COR-L47 (cell line): ENCODE measurements at places on chromosomes 4 and X.

DNA sequence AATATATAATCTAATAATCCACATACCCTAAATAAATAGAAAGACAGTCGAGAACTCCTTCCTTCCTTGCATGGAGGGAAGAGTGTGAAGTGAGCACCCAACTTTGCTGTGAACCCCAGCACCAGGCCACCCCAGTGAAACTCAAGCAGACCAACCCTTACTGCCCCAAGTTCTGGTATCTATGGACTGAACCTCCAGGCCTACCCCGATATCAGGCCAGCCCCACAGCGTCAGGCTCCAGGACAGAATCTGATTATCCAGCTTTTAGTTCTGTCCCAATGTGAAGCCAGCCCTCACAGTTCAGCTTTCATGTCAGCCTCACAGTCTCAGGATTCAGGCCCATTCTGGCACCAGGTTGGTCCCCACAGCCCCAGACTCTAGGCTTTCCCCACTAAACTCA, 1617.2 kb upstream of the AGA start:
- no peak for DNase-seq

DNA sequence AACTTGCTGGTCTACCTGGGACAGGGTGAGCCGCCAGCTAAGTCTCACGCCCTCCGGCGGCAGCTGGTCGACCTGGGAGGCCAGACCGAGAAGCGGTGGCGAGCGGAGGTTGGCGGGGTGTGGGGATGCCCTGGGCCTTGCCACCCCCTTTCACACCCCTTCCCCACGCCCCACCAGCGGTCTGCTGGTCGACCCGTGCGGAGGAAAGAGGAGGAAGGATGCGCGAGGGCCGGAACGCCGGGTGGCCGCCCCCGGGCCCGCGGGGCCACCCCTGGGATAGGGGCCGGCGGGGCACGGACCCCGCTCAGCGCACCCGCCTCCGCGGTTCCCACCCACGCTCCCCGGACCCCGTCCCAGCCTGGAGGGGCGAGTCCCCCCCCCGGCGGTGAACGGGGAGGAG, 28.3 kb upstream of the DCAF12L1 start:
- no peak for DNase-seq

- DNase-seq = no peak
These were observed 15.2 kb upstream of the FAM120C start for GRCh38 chrX:54198262-54198661.

DNA sequence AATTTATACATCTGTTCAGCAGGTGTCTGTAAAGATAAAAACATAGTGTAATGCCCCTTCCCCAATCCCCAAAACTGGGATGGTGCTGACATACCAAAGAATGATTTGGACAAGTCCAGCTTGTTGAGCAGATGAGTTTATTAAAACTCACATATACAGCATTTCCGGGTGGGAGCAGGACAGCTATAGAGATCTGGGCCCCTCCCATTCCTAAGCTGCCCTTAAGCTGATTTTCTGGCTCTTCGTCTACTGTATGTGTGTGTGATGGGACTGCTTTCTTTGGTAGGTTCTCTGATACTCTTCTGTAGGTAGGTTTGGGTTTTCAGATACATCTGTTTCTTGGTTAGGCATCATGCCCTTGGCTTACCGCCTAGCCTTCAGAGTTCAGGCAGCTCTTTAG, 703.7 kb upstream of the PCDH10 start:
- no peak for DNase-seq

DNA sequence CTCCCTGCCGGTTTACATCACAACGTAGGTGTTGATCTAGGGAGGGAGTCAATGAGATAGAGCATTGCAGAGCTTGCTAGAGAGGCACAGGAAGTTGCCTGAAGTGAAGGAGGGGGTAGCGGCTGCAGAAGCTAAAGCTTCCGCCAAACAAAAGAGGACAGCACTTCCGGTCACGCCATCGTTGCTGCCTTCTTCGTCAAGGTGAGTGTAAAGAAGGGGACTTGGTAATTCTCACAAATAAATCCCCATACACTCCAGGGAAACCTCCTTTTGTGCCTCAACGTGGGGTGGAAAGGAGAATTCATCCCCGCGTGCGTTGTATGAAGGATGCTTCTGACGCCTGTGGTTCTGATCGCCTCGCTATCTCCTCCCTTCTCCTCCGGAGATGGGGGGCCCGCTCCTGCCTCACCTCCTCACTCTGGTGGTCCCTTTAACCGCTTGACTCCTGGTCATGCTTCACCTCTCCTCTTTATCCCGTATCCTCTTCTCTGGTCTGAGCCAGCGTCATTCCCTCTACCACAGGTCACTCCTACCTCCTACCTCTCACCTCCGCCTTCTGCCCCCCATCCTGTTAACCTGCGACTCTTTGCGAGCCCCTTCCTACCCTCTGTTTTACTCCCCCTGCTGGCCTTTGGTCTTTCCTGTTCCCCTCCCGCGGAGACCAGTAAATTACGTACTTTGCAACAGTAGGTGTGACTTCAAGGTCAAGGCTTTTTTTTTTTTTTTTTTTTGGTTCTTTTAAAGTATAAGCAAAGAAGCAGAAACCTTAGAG, 59.9 kb downstream of the GSPT2 start:
- DNase-seq = peak; percentile 59

GRCh38 chr4:118881512-118882146, 7.0 kb upstream of the SYNPO2 start:
- DNase-seq = no peak

DNA sequence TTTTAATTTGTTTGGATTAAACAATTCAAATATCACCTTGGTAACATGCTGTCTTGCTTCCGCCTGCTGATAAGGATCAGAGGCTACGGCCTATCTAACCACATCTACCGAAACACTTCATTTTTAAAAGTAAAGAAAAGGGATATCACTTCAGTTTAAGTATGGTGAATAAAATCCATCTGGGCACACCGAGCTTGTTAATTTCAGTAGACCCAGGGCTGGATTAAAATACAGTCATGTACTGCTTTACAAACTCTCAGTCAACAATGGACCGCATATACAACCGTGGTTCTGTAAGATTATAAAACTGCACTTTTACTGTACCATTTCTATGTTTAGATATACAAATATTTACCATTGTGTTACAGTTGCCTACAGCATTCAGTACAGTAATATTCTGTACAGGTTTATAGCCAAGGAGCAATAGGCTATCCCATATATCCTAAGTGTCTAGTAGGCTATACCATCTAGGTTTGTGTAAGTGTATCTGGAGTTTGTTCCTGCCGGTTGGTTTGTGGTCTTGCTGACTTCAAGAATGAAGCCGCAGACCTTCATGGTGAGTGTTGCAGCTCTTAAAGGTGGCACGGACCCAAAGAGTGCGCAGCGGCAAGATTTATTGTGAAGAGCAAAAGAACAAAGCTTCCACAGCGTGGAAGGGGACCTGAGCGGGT, 40.0 kb downstream of the SEPTIN11 start:
- DNase-seq = no peak

DNA sequence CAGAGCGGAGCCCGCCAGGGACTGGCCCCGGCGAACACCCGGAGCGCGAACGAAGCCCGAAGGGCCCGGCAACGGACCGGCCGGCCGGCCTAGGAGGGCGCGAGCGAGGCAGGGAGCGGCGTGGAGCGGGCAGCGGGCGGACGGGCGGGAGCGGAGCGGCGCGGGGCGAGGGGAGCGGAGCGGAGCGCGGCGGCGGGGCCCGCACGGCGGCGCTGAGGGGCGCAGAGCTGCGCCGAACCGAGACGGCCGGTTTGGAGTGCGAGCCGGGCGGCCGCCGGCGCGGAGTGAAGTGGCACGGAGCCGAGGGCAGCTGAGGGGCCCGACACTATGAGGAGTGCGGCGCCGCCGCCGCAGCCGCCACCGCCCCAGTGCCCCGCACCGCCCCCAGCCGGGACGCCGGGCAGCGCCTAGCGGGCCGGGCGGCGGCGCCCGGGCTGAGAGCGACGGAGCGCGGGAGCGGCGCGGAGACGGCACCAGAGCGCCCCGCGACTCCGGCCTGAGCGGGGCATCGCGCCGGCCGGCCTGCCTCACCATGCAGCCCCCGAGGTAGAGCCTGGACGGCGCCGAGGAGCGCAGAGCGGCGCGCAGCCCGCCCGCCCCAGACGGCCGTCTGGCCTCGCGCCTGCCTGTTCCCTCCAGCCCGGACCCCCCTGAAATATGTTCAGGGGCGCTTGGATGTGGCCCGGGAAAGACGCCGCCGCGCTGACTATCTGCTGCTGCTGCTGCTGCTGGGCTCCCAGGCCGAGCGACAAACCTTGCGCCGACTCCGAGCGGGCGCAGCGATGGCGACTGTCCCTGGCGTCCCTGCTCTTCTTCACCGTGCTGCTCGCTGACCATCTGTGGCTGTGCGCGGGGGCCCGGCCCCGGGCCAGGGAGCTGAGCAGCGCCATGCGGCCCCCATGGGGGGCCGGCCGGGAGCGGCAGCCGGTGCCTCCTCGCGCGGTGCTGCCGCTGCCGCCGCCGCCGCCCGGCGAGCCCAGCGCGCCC, 793 bp downstream of the NALF2 start:
- no peak for DNase-seq

DNA sequence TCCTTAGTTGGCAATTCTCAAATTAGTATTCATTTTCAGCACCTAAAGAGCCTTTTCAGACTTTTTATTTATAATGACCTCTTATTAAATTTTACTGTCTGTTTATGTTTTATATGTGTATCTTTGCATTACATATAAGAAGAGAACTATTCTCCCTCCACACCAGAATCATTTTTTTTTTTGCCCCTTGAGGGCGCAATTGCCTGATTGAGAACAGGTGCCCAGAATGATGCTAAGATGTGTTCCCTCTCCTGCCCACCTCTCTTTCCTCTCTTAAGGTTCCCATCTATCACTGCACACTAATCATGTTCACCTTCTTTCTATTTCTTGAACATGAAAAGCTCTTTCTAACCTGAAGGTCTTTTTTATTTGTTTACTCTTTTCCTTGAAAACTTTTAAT, 44.2 kb upstream of the ADAM29 start:
- peak; percentile 24 for DNase-seq

GRCh38 chr4:25702848-25703247, 47.2 kb downstream of the SLC34A2 start:
- DNase-seq = no peak

DNA sequence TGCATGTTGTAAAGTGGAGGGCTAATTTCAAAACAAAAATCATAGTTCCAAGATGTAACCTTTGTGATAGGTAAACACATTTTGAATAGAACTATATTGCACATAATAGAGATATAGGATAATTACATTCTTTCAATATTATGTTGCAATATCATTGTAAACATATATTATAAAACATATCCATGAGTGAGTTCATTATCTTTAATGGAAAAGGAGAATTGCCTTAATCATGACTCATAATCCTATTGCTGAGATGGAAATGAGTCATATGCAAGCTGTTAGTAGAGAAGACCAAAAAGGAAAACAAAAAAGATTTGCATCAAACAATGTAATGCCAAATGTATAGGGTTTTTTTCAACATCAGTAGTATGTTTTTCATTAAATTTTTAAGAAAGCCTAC, 73.7 kb upstream of the WDR44 start:
- no peak for DNase-seq

- DNase-seq = no peak
These were observed 407.7 kb downstream of the ARAP2 start for GRCh38 chr4:35836596-35836995.

DNA sequence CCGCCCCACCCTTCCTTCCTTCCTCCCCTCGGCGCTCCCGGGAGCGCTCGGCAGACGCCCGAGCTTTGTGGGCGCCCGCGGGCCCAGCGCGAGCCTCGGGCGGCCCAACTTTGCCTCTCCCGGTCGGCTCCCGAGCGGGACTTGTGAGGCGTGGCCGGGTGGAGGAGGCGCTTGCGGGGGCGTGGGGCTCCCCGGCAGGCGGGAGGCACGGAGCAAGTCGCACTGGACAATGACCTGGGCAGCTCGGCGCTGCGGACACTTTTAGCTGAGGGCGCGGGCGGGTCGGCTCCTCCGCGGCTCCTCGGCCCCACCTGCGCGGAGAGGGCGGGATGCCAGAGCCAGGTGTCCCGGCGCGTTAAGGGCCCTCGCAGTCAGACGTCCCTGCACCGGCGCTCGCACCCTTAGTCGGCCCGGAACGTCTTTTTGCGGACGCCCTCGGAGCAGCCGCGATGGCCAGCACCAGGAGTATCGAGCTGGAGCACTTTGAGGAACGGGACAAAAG, 385 bp downstream of the DCLK2 start:
- no peak for DNase-seq

DNA sequence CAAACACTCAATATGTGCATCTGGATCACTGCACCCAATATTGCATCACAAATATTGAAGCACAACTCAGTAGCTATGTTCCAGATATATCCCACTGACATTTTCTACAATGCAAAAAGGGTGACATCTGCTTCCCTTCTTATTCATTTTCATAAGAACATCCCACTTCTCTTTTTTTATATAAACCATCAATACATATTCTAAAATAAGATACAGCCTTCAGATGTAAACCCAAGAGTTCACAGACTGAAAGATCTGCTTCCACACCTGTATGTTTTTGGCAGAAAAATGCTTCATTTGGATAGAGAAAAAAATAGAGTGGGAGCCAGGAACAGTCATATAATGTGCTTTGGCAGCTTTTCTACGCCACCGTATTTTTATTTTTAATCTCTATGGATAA, 815.6 kb upstream of the ADGRL3 start:
- DNase-seq = no peak

DNA sequence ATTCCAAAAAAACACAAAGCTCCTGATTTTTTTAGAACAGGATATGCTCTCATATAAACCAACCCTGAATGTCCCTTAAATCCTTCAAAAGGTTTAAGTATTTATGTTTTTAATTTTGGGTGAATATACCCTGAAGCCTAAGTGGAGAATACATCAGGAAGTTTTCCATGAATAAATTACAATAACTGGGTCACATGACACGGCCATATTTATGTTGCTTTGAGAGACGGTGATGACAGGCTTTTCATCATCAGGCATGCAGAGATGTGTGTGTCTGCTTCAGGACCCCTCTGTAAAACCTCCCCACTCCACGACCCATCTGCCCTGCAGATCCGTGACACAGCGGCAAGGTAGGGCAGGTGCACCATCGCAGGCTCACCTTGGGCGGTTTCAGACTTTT, 60.3 kb upstream of the C4orf50 start:
- DNase-seq = no peak

- no peak for DNase-seq
These were observed 41.8 kb downstream of the UGT2B28 start for GRCh38 chr4:69322055-69322454.

DNA sequence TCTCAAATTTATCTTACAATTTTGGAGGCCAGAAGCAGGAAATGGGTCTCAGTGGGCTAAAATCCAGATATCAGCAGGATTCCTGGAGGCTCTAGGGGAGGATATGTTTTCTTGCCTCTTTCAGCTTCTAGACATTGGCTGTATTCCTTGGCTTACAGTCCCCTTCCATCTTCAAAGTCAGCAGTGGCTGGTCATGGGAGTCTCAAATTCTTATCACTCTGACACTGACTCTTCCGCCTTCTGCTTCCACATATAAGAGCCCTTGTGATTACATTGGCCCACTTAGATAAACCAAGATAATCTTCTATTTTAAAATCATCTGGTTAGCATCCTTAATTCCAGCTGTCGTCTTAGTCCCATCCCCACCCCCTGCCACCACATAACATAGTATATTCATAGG, 113.0 kb downstream of the PCDH7 start:
- no peak for DNase-seq

DNA sequence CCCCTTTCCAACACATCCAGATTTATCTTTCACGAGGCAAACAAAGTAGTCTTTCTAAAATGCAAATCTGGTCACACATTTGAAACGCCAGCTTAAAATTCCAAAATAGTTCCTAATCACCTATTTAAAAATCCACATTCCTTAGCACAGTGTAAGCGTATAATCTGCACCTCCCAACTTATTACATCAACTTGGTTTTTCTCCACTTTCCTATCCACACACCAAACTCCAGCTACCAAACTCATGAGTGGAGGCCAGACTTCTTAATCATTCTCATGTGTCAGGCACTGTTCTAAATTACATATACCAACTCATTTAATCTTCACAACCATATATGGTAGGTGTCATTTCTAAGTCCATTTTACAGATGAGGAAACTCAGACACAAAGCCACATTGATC, 33.8 kb downstream of the ENOX2 start:
- no peak for DNase-seq
